ENCODE measurements at places on chromosomes 7 and 10.

GRCh38 chr7:67406976-67407375 is 410.3 kb downstream of the TYW1 start:
- no peak for DNase-seq

DNA sequence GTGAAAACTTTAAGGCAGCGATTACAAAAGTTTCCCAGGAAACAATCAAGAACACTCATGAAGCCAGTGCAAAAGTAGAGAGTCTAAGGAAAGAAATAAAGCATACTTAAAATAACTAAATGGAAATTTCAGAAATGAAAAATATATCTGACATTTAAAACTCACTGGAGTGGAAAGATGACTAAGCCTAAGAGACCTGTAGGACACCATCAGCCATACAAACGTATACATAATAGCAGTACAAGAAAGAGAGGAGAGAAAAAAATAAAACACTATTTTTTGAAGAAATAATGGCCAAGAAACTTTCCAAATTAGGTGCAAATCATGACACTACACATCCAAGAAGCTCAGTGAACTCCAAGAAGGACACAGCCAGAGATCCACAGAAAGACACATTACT is 5.4 kb upstream of the AKR1D1 start:
- DNase-seq, result no peak

DNA sequence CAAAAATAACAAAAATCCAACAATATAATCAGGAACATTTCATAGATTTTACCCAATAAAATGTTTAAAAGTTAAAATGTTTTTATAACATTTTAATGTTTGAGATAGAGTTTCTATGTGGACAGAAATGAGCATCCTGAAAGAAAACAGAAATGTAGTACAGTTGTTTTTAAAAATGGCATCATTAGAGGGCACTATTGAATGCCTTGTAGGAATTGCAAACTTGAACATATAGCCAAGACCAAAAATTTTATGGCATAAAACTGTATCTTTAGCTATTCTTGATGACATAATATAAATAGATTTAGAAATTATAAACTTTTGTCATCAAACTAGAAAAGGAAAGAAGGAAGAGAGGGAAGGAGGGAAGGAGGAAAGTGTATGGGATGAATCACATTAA is 1372.7 kb downstream of the GATA3 start:
- no peak for DNase-seq

DNA sequence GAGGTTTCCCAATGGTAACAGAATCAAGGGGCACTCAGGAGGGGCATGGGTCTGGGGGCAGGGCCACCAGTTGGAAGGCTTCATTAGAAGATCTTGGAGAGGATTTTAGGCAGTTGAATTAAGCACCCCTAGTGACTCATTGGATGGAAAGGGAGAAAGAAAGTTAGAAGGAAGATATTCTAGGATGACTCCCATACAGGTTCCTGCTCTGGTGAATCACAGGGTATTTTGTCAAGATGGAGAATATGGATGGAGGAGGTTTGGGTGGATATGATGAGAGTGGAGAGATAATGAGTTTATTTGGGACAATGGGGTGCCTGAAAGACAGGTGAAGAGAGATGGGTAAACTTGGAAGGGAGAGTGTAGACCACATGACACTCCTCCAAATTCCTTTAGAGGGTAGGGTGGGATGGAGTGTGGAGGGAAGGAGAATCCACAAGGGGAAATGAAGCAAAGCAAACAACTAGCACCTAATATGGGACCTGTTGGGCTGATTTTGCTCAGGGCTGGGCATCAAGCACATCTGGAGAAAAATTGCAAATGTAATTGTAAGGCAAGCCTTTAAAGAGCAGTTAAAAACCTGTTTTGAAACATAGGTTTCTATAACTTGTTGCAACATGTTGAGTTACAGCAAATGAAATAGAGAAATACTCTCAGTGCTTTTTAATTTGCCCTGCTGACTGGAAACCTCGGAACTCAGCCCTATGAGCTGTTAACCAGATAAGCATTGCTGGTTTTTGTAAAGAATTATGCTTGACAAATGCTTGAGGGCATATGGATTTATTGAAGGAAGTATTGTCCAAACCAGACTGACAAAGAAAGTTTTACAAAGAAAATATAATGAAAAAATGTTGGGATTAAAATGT is 2.9 kb upstream of the ENTPD7 start:
- DNase-seq, result no peak

DNA sequence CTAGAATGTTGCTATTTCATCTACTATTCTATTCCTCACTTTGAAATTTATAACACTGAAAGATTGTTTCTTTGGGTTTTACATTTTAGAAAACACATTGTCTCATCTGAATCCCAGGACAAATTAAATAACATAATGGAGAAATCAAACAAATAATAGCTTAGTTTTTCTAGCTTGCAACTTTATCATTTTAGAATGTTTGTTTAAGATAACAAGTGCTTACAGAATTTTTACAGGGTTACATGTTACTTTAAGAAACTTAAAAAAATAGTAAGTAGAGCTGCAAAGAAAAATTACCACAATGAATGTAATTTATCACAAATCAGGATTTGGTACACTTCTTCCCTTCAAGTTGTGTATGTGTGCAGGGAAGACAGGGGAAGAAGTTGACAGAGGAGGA is 11.3 kb downstream of the CAV2 start:
- no peak for DNase-seq

DNA sequence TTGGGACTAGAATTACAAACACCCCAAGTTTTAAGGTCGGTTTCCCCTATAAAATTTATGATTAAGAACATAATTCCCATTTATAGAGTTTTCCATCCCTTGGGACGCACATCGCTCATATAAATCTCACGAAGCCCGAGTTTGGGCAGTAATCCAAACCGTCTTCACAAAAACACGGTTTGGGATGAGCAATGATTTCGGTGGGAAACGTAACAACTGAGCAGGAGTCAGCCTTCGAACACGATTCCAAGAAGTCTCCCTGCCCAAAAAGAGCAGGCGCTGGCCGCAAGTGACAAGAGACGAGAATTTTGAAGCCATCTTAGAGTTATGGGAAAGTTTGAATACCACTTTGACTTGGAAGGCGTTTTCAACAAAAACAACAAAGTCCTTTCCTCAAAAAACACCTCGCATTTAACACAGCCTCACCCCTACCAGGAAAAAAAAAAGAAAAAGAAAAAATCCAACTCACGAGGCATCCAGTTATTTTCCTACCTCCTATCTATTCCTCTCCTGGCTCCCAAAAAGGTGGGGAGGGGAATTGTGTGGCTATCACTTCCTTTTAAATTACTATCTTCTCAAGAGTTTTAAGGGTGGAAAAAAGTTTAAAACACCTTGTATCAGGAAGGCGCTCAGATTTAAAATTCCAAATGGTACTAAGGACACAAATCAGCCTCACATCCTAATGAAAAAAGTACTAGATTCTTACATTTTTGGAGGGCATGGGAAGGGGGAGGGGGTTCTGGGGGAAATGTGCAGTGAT is 1.6 kb downstream of the SEPHS1 start:
- DNase-seq, result peak; percentile 74

- peak; percentile 24 for DNase-seq
These were observed 12.4 kb upstream of the MTERF1 start for GRCh38 chr7:91892821-91893340.

GRCh38 chr7:148802101-148802493 is 82.0 kb downstream of the EZH2 start:
- no peak for DNase-seq

- DNase-seq, result no peak
These were observed 475.5 kb downstream of the RPS24 start for GRCh38 chr10:78508955-78509748.

DNA sequence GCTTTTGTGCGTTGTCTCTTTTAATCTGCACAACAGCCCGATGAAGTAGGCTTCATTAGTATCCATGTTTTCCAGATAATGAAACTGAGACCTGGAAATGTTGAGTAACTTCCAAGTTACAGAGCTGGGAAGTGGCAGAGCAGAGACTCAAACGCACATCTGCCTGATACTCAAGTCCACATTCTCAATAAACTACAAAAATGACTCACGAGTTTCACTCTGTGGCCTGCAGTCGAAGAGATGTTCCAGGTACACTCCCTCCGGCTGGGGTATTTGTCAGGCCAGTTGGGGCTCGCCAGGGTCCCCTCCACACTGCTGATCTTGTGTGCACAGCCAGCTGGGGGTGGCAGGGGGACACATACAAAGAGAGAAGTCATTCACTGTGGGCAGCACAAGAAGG is 17.7 kb upstream of the OPALIN start:
- no peak for DNase-seq

- no peak for DNase-seq
These were observed 154.4 kb downstream of the GALNT17 start for GRCh38 chr7:71286336-71286735.

DNA sequence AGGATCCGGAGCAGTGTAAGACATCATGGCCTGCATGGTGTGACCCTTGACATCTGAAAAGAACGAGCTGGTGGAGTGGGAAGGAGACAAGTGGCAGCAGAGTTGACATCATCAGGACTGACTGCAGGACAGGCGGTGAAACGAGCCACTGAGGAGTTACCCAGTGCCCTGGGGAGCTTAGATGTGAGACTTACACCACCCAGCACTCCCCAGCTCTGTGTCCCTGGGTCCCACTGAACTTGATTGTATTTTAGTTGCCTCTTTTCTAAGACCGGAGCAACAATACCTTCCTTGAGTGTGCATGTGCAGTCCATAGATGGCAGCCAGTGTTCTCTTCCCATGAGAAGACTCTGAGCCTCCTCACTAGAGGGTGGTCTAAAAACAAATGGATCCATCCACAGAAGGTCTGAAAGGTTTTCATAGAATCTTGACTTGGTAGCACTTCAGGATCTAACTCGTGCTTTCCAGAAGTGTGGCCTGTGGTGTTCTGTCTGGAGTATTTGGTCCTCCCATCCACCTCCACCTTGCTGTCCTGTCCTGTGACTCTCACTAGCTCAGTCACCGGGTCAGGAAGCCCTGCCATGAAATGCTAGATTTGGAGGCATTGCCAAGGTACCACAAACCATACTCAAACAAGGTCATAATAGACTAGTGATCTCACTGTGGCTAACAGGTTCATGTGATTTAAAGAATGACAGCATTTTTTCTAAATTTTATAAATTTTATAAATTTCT is 59.0 kb downstream of the IKZF1 start:
- DNase-seq, result no peak

DNA sequence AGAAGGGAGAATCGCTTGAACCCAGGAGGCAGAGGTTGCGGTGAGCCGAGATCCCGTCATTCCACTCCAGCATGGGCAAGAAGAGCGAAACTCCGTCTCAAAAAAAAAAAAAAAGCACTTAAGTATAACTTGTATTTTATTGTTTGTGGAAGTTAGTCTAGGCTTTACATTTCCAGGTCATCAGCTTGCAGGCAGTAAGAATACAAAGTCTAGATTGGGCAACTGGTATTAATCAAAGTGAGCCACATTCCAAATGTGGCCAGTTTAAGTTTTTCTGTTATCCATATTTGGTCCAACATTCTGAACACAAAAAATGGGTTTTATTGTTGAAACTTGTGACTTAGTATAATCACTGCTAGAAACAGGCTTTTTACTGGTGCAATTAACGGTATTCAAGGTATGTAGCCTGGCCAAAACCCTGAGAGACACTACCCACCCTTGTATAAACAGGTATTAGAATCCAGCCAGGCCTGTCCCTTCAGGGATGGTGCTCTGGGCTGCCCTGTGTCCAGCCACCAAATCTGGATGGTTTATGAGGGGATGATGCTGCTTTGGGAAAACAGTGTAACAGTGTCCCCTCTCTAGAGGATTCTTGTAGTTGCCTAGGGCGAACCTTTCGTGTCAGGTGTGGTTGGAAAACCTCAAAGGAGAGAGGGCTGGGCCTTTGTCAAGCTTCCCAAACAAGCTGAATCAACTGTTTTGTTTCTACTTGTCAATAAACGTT is 122.1 kb upstream of the EFCAB10 start:
- DNase-seq, result peak; percentile 20

DNA sequence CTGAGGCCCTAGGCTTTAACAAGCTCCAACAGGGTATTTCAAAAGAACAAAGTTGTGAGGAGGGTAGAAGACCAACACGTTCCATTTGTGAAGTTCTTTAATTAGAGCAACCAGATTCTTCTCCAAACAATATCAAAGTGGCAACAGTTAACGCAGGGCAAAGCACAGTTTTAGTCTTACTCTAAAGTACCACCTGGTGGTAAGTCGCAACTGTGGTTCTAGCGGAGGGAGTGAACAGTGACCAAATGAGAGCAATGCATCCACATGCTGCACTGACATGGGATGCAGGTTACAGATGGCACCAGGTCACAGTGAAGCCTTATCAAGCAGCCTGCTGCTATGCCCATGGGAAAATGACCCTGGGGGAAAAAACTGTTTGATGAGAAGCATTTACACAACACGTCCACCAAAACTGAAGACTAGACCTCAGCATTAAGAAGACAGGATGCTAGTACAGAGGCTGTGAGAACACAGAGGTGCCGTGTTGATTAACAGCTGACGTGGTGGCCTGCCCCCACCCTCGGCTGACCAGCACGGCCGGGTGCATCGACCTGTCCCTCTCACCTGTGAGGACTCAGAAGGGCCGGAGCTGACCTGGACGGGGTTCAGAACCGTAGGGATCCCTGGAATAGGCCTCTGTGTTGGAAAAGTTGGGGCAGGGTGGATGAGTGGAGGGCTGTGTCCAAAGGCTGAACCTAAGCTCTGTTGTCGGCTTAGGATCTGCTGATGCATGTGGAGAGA is 211.2 kb downstream of the GLI3 start:
- no peak for DNase-seq

DNA sequence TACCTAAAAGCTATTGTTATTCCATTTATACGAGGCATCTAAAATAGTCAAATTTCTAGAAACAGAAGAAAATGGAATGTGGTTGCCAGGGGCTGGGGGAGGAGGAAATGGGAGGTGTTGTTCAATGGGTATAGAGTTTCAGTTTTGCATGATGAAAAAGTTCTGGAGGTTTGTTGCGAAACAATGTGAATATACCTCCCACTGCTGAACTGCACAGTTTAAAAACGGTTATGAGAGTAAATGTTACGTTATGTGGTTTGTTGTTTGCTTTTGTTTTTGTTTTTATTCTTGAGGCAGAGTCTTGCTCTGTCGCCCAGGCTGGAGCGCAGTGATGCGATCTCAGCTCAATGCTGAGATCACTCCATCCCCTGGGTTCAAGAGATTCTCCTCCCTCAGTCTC is 64.9 kb upstream of the NRBF2 start:
- DNase-seq, result peak; percentile 16

- no peak for DNase-seq
These were observed 174.4 kb downstream of the MDFIC start for GRCh38 chr7:115096262-115096661.

GRCh38 chr10:23606456-23606855 is 167.6 kb downstream of the OTUD1 start:
- DNase-seq, result no peak
